ENCODE measurements at places on chromosomes 1 and 21. TPM values are rescaled to one million over a fixed set of nuclear protein-coding genes. Genes with fewer than 3 reads are reported as not detected.
A peak's percentile ranks its signal among the peaks of the same experiment; 100 is the strongest.

The TSPAN1 gene
- 114 TPM for total RNA-seq

The FLG2 gene
- not detected for total RNA-seq

The MATN1 gene
- not detected for total RNA-seq

The SHISA4 gene
- total RNA-seq = 16.1 TPM

- DNase-seq = no peak
Observed at GRCh38 chr1:207985996-207986395, 75.1 kb upstream of the CD34 start.

DNA sequence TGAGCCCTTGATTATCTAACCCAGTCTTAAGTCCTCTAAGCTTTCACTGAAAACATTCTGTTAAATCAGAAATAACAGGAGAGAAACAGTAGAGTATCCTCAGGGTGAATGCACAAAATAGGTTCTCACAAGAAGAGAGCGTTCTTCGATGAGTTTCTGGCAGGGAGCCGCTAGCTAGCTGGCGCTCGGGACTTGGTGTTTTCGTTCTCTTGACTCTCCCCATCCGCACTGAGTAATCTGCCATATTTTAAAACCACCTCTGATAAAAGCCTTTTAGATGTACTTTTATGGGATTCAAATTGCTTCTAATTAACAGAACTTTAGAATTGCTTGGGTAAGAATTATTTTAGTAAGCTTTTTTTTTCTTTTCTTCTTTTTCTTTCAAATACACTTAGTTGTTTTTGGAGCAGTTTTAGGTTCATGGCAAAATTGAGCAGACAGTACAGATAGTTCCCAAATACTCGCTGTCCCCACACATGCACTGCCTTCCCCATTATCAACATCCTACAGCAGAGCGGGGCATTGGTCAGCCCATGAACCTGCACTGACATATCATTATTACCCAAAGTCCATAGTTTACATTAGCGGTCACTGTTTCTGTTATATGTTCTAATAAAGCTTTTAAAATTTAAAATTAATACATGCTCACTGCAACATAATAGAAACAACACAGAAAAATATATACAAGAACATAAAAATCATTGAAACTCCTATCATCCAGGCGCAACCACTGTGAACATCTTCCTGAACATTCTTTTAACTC lies 35.4 kb downstream of the PRDM2 start:
- no peak for DNase-seq

GRCh38 chr1:204618148-204618760 lies 67.3 kb downstream of the LRRN2 start:
- DNase-seq = no peak

- DNase-seq = peak; percentile 30
Observed at GRCh38 chr1:76690766-76691165, 176.5 kb upstream of the ST6GALNAC5 start.

- DNase-seq = no peak
Observed at GRCh38 chr1:181484821-181485220, 1.5 kb downstream of the CACNA1E start.

DNA sequence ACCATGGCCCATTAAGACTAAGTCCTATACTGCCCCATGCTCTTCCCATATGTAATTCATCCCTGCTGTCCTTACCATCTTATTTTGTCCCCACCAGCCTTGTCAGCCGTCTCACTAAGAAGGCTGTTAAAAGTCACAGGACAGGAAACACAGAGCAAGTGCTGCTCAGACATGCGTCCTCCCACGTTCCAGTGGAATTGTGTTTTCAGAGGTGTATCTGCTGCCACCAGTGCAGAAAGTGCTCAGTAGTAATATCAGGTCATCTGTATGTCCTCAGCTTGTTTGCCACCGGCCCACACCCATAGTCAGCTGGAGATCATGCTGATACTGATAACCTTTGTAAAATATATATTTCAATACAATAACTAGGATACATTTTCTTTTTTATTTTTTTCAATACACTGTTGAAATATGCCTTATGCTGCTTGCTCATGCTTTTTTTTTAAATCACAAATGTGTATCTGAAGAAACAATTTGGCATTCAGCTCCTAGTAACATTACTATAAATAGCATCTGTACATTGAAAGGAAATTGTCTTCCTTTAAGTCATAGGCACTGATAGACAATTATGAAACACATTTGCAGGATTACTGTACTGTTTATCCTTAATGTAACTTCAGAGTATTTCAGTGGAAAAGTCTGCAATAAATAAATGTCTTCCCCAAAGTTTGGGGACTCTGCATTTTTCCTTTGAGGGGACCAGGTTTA lies 156.9 kb downstream of the EDEM3 start:
- no peak for DNase-seq

Measured in renal cortical epithelial cell (primary cell).